ENCODE measurements at places on chromosomes 2 and 18.

DNA sequence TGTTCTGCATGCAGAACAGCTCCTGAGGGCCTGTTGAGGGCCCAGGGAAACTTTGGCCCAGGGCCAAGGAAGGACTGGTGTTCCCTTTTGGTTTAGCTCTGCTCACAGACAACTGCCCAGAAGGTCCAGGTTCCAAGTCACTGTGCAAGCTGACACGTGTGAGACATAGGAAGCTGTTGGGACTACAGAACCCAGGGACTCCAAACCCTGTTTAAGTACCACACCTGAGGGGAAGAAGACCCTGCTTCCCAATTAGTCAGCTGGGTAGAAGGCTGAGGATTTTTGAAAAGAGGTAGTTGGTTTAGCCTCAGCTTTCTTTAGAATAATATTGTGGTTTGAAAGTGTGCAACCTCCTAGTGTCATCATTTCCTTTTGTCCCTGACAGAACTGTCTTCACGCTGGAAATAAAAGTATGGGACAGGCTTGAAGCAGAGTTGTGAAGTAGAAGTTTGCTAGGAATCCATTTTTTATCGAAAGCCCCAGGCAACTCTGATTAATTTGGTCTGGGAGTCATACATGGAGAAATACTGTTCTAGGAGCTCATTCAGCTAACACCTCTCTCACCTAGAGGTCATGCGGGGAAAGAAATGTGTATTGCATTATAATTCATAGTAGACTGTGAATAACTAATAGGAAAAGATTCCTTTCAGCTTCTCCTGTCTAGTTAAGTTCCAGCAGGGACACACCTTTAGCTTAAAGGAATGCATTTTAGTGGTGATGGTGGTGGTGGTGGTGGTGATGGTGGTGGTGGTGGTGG lies 19.9 kb upstream of the IL1RL1 start:
- DNase-seq, result no peak

DNA sequence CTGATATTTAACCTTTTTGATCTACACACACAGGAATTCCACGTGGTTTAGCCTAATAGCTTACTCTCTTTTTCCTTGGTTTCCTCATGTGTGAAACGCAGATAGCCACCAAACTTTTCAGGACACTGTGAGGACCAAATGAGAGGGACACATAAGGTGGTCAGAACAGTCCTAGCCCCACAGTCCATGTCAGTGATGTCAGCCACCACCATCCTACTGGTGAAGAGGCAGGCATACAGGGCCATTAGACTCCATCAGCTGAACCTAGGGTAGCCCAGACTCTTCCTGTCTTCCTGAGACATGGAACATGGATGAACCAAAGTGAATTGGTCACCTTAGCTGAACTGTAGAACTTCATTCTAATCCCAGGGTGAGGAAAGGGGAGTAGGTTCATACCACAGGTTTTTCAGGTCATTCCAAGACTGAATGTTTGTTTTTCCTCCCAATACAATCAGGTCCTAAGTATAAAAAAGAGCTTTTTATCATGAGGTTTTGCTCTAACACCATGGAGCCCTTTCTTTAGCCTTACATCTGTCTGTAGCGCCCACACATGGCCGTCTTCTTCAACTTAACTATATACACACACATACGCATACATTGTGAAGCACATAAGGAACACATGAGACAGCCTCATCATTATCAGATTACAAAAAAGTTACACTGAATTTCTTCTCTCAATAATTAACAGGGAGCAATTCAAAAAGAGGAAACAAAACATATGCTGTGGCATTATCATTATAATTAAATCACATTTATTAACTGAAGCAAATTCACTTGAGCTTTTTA lies 18.5 kb upstream of the NFE2L2 start:
- no peak for DNase-seq

- no peak for DNase-seq
Measured at GRCh38 chr2:15711126-15711860, 119.6 kb downstream of the DDX1 start.

GRCh38 chr2:175126661-175127060 lies 41.3 kb downstream of the ATF2 start:
- DNase-seq, result no peak

- DNase-seq, result no peak
Measured at GRCh38 chr2:23069923-23070322, 315.1 kb upstream of the KLHL29 start.

DNA sequence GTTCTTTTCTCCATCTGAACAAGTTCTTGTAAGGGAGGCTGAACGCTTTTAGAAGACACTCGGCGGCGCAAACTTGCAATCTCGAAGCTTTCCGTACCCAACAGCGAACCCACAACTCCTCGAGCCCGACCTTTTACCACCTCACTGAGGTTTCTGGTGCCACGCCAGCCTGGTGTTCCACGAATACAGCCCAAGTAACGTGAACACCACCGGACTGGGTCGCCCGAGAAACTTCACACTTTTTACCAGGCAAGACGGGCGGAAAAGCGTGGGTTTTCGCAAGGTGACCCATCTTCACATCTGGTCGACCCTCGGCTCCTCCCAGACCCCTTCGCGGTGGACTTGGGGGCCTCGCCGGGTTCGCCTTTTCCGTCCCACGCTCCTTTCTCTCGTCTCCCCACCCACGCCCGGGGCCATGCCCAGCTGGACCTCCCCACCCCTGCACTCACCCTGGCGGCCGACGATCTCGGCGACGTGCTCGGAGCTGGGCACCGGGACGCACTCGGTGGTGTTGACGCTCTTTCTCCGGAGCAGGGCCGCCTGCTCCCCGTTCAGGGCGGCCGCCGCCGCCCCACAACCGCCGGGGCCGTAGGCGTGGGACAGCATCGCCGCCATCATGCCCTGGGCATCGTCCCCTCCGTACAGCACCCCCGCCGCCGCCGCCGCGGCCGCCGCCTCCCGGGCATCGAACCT lies 1.2 kb downstream of the MEX3C start:
- peak; percentile 42 for DNase-seq

GRCh38 chr2:760001-760400 lies 82.8 kb upstream of the TMEM18 start:
- DNase-seq, result no peak

DNA sequence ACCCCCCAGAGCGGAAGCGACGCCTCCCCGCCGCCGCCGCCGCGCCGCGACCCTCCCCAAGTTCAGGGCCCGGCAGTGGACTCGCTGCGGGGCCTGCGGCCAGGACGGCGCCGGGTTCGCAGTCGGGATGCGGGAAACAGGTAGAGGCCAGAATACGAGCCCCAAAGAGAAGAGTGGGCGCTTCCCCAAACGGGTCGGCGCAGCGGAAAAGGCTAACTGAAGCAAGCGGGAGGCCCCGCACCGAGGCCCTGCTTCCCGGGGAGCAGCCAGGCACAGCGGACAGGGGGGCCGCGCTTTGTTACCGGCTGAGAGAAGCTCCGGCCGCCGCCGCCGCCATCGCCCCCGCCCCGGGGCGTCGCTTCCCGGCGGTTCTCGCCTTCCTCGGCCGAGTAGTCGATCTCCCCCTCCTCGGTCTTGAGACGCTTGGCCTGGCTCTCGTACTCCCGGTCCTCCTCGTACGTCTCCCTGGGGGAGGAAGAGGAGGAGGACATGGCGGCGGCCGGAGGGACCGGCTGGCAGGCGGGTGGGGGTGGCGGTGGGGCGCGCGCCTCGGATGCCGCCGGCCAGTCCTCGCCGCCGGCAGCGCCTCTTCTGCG lies 494 bp downstream of the HNRNPLL start:
- peak; percentile 36 for DNase-seq

GRCh38 chr2:25009954-25010353 lies 31.9 kb upstream of the EFR3B start:
- no peak for DNase-seq

DNA sequence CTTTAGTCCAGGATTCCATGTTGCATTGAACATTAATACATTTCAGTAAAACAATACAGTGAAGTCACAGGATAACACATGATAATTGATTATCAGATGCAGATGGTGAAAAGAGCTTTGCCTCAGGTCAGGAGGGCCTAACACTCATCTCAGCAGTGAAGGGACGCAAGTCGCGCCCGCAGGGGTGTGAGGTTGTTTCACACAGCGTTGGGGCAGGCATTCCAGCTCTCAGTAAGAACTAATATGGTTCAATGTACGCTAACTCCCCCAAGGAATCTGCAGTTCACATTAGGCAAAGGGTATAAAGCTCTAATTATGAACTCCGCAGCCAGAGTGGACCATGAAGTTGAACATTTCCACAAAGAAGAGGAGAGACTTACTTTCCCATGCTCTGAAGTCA lies 53.1 kb upstream of the ATL2 start:
- no peak for DNase-seq

- DNase-seq, result no peak
Measured at GRCh38 chr2:479490-480176, 191.7 kb upstream of the ALKAL2 start.

- DNase-seq, result no peak
Measured at GRCh38 chr2:189363559-189363958, 77.7 kb upstream of the WDR75 start.

DNA sequence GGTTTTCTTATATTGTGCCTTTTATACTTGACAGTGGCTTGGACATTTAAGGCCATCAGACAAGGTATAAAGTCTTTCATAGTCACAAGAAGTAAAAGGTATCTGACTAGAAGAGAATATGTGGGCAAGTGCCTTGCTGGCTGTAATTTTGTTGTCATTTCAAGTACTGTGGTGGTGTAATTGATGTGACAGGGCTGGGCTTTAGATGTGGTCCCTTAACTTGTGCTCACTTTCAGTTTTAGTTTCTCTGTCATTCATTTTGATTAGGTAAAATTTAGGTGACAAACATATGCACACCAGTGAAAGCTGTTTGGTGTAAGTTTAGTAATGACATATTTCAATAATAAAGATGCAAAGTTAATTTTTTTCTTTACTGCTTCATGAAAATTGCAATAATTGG lies 31.2 kb upstream of the TBR1 start:
- peak; percentile 2 for DNase-seq

DNA sequence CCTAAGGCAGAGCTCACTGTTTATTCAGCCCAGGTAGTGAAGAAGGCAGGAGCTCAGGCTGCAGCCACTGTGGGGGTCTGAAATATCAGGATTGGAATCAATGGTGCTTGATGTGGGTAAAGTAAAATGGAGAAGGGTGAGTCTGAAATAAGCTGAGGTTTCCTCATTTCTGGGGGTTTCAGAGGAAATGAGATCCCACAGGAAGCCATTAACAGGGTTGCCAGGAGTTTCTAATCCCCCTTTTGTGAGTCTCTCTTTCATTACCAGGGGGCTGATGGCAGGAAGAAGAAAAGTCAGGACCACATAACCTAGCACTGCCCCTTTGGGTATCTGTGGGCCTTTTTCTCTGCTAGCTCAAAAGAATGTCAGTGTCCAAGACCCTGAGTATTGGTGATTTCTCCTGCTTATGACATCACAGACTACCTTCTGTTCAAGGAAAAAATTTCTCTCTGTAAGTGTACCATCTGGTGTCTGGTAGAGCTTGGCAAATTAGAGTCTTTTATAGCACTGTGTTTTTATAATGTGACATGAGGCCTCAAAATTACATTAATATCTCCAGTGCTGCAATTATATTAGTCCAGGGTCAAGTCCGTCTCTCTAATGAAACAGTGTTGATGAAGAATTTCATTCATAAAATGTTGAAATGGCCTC lies 56.0 kb downstream of the LBH start:
- no peak for DNase-seq

DNA sequence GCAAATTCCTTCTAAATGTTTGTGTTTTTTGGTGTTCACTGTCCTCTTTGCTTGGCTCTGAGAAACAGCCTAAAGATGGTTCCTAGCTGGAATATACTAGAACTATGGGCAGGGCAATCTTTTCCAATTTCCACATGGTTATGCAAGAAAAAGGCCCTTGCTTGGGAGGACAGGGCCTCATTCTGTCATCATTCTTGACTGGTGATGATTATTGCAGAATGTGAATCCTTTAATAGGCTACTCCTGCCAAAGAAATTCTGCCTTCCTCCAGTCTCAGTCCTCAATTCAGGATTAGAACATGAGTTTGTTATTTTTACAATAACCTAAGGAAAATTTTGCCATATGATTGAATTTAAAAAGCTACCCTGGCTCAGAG lies 218.7 kb downstream of the HNMT start:
- DNase-seq, result no peak

DNA sequence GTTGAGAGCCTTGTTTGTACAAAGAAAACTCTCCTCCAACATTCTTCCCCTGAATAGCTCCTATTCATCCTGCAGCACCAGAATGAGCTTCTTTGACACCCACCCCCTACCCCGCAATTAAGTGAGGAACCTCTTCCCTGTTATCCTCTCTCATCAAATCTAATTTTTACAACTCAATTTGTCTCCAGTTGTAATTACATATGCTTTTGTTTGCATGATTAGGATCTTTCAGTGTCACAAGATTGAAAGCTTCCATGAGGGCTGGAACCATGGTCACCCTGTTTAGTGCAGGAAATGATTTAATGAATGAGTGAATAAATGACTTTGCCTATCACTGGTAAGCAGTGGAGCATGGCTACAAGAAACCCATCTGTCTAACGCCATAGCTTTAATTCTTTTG lies 334.6 kb upstream of the KLHL29 start:
- no peak for DNase-seq

DNA sequence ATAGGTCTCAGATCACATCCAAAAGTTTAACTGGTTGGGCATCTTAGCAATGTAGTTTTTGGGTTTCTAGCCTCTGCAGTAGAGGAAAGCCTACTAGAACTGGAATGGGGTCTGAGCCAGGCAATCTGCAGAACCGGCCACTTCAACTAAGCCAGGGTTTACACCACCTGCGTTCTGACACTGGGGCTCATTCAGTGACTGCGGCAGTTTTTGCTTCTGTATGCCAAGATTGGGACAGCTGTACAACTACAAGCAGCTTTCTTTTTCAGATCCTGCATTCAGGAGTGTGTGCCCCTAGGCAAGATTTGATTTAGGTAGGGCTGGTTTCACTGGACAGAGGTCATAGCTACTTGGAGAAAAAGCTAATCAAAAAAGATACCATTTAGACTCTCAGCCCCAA lies 43.7 kb upstream of the IGFBP5 start:
- DNase-seq, result no peak

- DNase-seq, result no peak
Measured at GRCh38 chr2:157864857-157865430, 11.2 kb downstream of the ACVR1 start.

DNA sequence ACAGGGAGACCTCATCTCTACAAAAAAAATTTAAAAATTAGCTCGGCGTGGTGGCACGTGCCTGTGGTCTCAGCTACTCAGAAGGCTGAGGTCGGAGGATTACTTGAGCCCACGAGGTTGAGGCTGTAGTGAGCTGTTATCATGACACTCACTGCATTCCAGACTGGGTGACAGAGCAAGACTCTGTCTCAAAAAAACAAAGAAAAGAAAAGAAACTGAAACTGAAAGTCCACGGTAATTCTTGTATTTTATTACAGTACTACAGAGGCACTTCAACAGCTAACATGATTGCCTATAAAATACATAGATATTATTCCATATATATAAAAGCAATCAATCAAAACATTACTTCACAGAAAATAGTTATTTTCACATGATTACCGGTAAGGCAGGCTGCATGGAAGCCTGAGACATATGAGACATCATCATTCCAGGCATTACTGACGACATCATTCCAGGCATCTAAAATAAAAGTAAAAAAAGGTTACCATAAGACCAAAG lies 23.1 kb downstream of the PRPF40A start:
- DNase-seq, result peak; percentile 27

- no peak for DNase-seq
Measured at GRCh38 chr18:64720781-64721464, 572.0 kb upstream of the LINC00305 start.

- DNase-seq, result no peak
Measured at GRCh38 chr2:240245184-240245583, 104.7 kb upstream of the OTOS start.
